Astrocyte (in vitro differentiated cells and primary cell): ENCODE measurements at places on chromosomes 7 and 10. TPM values are rescaled to one million over a fixed set of nuclear protein-coding genes. Genes with fewer than 3 reads are reported as not detected.

DNA sequence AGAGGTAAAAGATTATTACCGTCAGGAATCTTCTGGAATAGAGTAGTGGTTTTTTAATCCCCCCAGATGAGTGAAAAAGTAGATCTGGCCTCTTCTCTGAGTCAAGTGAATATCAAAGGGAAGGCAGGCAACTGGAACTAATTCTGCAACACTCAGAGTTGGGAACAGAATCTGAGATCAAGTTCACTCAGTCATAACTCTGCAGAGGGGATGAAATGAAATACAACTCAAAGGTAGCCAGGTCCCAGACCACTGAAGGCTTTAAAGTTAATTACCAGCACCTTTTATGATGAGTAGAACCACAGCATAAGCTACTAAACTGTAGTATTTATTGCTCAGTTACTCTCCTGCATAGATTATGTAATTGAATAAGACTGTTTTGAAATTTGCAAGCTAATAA is 455.6 kb upstream of the AKR1E2 start:
- no peaks in the 10 kb centered on the region for H3K36me3 ChIP-seq
- DNase-seq, result peak; percentile 40
- no peak overlapping the region for H3K4me3 ChIP-seq

Gene PIP
- total RNA-seq, result not detected in 2 replicates

DNA sequence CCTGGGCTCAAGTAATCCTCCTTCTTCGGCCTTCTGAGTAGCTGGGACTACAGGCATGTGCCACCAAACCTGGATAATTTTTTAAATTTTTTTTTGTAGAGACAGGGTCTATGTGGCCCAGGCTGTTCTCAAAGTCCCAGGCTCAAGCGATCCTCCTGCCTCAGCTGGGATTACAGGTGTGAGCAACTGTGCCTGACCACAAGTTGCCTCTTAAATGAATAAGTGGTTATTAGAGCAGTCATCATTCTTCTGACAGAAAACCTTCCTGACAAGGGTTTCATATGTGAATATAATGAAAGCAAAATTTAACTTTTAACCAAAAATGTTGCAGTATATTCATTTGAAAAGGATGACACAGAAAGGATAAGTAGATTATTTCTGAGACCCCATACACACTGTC is 532.5 kb downstream of the GRM8 start:
- H3K36me3 ChIP-seq, result no peaks in the 10 kb centered on the region
- H3K4me3 ChIP-seq, result no peak overlapping the region
- no peaks in the 10 kb centered on the region for H3K4me1 ChIP-seq
- no peak for DNase-seq
- no peak overlapping the region for H3K27ac ChIP-seq
- no peaks in the 10 kb centered on the region for H3K27me3 ChIP-seq

Gene CDC14C
- total RNA-seq, result 0.14 and 0.17 TPM in 2 replicates

DNA sequence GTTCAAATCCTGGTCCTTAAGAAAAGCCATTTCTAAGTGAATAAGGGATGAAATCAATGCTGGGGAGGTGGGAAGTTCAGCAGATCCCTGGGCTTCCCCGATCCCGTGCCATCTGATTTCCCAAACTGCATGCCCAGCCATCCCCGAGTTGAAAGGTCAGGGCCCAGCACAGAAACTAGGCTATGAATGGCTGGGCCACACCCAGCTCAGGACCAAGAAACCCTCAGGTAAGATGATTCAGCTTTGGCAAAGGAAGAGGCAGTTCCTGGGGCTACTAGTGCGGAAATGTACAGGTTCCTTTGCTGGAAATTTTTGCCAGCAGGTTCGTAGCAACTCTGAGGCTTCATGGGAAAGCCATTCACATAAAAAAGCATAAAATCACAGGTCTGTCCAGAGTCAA is 182.7 kb downstream of the FAM107B start:
- H3K4me1 ChIP-seq, result peaks cover 11% of the 10 kb centered on the region
- no peak overlapping the region for H3K4me3 ChIP-seq
- H3K27me3 ChIP-seq, result no peaks in the 10 kb centered on the region
- no peak for DNase-seq
- no peak overlapping the region for H3K27ac ChIP-seq

GRCh38 chr7:7688956-7689355 is 29.5 kb downstream of the RPA3 start:
- DNase-seq, result no peak
- H3K27me3 ChIP-seq, result no peaks in the 10 kb centered on the region
- H3K36me3 ChIP-seq, result no peaks in the 10 kb centered on the region
- H3K4me3 ChIP-seq, result no peak overlapping the region
